GM23338 (cell line): ENCODE measurements at places on chromosomes 11 and 22. TPM values are rescaled to one million over a fixed set of nuclear protein-coding genes. Genes with fewer than 3 reads are reported as not detected.

Gene LRRC4C
- total RNA-seq = 0.35 TPM in 1 of 2 replicates, not detected in the other

Gene PANX3
- not detected in 2 replicates for total RNA-seq

Gene SOX6
- total RNA-seq = 0.03 and 0.70 TPM in 2 replicates

Gene TMEM121B
- 6.4 and 7.2 TPM in 2 replicates for total RNA-seq

Gene KCNJ11
- total RNA-seq = 5.9 and 7.9 TPM in 2 replicates

Gene NLRP10
- 2.7 and 4.3 TPM in 2 replicates for total RNA-seq

Gene FREY1
- 1.1 TPM in 1 of 2 replicates, not detected in the other for total RNA-seq

Gene ENTHD1
- total RNA-seq = not detected in 2 replicates

Gene MFRP
- 0.03 TPM in 1 of 2 replicates, not detected in the other for total RNA-seq

Gene PRAME
- total RNA-seq = not detected in 2 replicates

Gene TRIM49
- 0.27 TPM in 1 of 2 replicates, not detected in the other for total RNA-seq

Gene KCNJ1
- total RNA-seq = not detected in 2 replicates

Gene SCUBE2
- 0.63 TPM in 1 of 2 replicates, not detected in the other for total RNA-seq

Gene TUG1
- 125 and 137 TPM in 2 replicates for total RNA-seq

Gene EFCAB6
- 1.8 and 1.9 TPM in 2 replicates for total RNA-seq

Gene MS4A7
- 0.07 TPM in 1 of 2 replicates, not detected in the other for total RNA-seq

Gene TSGA10IP
- 1.1 and 2.0 TPM in 2 replicates for total RNA-seq

Gene XKR3
- not detected in 2 replicates for total RNA-seq

Gene KCNJ5
- total RNA-seq = not detected in 2 replicates

Gene NOX4
- total RNA-seq = 2.6 and 11.5 TPM in 2 replicates

Gene LGR4
- total RNA-seq = 91.7 and 99.6 TPM in 2 replicates

Gene CDON
- total RNA-seq = 31.2 and 35.5 TPM in 2 replicates

Gene FAM118A
- 20.3 and 22.0 TPM in 2 replicates for total RNA-seq

Gene OTOG
- 0.52 and 0.78 TPM in 2 replicates for total RNA-seq
